ENCODE measurements at places on chromosomes 13 and 19.

DNA sequence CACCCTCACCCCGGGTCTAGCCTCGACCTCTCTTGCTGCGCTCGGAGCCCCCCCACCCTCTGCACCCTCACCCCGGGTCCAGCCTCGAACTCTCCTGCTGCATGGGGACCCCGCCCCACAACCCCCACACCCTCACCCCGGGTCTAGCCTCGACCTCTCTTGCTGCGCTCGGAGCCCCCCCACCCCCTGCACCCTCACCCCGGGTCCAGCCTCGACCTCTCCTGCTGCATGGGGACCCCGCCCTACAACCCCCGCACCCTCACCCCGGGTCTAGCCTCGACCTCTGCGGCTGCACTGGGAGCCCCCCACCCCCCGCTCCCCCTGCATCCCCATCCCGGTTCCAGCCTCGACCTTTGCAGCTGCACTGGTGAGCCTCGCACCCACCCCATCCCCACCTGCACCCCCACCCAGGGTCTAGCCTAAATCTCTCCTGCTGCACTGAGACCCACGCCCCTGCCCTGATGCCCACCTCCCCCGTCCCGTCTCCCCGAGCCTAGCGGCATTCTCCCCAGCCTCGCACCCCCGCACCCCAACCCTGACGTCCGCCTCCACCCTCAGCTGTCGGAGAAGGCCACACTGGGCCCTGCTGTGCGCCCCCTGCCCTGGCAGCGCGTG, 1.8 kb downstream of the CFD start:
- no peak for DNase-seq

DNA sequence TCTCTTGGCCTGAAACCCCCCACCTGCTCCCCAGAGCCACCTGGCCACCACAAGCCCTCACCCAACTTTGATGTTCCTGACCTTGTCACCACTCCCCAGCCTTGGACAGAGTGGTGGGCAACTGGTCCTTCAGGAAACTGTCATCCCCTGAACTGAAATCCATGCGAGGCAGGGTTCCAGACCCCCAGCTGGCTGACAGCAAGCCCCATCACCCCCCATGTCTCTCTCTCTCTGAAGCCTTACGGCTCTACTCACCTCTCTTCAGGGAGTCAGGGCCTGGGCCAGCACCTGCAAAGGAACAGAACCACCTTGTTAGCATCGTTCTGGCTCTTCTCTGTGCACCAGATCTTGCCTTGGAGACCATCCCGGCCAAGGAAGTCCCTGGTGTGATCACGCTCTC, 2.6 kb downstream of the LRFN1 start:
- no peak for DNase-seq

- no peak for DNase-seq
Observed at GRCh38 chr13:71577127-71577526, 289.9 kb downstream of the DACH1 start.

DNA sequence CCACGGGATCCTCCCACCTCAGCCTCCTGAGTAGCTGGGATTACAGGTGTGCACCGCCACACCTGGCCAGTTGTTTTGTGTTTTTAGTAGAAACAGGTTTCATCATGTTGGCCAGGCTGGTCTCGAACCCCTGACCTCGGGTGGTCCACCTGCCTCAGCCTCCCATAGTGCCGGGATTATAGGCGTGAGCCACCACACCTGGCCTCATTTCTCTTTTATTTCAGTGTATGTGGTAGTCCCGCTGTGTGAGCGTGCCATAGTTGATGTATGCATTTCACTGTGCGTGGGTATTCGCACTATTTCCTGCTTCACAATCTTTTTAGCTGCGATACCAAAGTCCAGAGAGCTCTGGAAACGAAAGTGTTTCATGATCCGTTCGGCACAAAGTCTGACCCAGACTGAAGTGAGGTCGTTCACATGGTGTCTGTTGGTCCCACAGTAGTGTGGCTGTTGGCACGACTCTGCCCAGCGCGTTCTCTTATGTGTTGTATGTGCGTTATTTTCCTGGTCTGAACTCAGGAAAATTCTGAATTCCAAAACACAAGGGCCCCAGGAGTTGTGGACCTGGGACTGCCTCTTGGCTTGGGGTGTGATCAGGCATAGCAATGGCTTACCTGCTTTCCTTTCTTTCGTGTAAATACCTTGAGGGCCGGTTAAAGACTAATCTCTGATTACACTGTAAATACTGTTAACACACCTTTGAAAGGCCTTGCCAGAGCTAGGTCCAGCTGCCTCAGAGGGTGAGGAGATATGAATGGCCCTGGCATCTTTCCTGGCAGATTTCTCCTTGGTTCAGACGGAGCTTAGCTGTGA, 8.6 kb downstream of the EPN1 start:
- DNase-seq, result no peak

GRCh38 chr13:99041337-99041736, 63.5 kb upstream of the DOCK9 start:
- no peak for DNase-seq

DNA sequence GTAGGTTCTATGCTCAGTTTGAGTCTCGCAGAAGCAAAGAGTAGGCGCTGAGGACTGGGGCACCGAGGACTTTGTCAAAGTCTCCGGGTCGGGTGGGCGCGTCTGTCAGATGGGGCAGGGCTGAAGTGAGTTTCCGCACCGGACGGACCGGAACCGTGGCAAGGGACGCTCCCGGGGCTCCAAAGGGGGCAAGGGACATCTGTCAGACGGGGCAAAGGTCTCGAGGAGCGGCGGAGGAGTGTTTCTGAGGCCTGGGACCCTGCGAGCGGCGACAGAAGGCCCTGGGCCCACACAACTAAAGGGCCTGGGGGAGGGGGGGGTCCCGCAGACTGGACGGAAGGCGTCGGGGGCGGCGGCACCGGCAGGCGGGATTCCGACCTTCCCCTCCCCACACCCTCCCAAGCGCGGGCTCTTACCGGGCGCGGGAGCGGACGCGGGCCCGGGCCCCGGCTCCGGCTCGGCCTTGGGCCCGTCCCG, 13.3 kb upstream of the AKAP8L start:
- DNase-seq, result no peak

- DNase-seq, result no peak
Observed at GRCh38 chr19:44737238-44738071, 11.1 kb upstream of the BCL3 start.

- no peak for DNase-seq
Observed at GRCh38 chr19:3443840-3444694, 36.3 kb downstream of the SMIM24 start.

GRCh38 chr13:20297181-20297580, 65.1 kb upstream of the GJB6 start:
- DNase-seq, result no peak

Measured in hypothalamus (tissue), 51 donors.